ENCODE measurements at places on chromosomes 3 and 15.
A peak's percentile ranks its signal among the peaks of the same experiment; 100 is the strongest.

GRCh38 chr3:187223799-187224198, 26.5 kb downstream of the RTP1 start:
- peak; percentile 50 for DNase-seq

GRCh38 chr3:126515066-126515706, 2.4 kb downstream of the UROC1 start:
- peak; percentile 5 for DNase-seq

DNA sequence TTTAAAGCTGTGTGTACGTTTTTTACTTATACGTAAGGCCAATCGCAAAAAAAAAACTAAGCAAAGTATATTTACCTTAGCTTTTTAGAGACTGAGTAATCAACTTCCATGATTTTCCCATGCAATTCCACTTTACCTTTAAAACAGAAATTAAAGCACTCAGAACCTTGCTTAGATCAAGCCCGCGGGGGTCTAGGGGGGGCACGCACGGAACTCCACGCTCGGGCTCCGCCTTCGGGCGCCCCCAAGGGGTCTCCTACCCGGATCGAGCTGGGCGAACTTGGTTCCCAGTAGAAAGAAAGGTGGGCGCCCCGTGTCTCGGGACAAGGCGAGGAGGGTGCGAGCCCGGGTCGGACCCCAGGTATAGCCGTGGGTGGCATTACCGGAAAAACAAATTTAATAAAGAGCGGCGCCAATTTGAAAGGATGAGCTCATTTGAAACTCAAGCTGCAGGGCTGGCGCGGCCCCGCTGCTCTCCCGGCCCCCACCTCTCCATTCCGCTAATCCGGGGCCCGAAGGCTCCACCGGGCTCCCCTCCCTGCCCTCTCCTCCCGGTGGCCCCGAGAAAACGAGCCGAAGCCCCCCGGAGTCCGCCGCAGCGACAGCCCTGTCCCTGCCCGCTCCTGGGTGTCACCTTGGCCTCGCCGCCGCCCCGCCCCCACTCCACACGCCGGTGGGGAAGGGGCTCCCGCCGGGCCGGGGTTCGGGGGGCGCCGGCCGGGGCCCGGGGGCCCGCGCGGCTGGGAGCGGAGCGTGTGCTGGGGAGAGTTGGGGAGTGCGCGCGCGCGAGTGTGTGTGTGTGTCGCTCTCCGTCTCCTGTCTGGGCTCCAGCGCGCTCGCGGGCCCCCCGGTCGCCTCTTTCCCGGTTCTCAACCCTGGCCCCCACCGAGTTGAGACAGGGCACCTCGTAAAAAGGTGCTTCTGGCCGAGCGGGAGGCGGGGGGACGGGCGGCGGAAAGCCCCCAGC, 1.5 kb downstream of the IGF2BP2 start:
- DNase-seq, result no peak

DNA sequence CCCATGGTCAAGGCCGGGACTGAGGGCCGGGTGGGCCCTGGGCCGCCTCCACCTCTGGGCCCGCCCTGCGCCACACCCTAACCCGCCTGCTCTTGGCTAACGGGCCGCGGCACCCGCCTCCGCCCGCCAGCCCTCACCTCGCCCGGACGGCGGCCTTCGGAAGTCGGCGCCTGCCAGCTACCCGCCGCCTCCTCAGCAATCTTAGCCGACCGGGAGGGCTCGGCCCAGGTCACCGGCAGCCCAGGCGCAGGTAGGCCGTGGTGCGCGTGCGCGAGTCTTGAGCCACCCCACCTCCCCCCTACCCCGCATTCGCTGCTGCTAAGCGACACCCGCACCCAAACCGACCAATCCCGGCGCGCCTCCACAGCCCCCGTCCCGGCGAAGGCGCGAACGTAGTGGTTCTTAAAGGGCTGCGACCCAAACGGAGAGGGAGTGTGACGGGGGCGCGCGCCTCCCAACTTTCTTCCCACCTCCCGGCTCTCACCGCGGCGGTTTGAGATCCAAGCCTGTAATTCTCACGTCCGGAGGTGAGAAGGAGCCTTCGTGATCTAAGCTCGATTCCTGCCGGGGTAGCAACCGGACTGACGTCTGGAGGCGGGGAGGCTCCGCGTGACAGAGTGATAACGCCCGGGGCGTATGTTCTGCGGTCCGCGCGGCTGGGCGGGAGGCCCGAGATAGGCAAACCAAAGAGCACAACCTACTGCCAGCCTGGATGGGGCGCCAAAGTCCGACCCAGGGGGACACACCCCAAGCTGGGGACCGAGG, at the start of gene SEC22C:
TSS of gene SEC22C (minus strand) at position 259 of the 765 bp plus-strand sequence. CDS start 12,921 bp downstream, outside the sequence.
- peak; percentile 83 for DNase-seq

DNA sequence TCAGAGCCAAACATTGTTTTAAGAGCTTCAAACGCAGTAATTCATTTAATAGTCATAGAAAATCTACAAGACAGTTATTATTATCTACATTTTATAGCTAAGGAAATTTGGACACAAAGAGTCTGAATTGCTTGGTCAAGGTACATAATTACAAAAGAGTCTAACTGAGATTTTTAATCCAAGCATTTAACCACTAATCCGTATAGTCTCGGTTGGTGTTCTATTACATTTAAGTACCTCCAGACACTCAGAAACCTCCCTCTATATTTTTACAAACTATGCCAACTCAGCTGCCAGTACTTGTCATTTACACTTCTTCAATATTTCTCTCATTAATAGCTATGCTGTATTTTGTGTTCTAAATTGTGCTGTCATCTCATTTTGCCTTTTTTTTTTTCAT, 240.2 kb upstream of the PLSCR5 start:
- no peak for DNase-seq

DNA sequence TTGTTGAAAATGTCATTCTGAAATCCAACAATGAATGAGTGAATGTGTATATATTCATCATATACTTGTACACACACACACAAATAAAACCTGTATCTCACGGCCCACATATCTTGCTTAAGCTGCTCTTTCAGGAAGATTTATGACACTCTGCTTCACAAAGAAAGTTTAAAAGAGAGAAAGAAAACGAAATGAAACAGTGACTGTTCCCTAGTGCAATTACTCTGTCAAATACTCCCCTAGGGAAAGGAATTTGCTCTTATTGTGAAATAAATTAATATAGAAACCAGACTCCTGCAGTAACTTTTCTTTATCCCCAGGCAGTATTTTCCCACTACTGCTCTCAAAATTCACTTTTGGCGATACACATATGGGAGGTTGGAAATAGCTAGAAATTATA, 329.1 kb downstream of the VPS13C start:
- no peak for DNase-seq

GRCh38 chr3:65028024-65028423, 340.2 kb upstream of the ADAMTS9 start:
- DNase-seq, result no peak

DNA sequence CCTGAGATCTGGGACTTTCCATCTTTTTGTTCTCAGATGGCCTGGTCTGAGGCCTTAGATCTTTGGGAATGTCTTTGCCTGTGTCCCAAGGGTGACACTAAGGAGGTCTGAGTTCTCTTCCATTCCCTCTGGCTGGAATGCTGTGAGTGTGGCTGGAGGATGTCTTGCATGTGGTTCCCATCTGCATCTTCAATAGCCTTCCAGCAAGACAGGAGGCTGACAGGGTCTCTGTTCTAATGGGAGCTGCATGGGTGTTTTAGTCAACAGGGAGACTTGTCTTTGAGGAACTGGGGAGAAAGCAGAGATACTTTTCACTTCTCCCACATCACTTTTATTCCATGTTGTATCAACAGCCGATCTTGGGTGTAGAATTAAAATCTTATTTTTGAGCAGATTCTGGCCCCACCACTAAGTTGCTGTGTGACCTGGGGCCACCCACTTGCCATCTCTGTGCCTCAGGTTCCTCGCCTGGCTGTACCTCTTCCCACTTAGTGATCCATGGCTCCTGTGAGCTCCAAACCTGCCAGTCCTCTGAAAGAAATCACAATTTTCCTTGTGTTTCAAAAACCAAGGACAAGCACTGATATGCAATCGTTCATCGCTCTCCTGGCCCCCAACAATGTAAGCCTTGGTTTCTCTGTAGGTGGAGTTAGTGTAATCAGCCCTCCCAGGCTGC, 75.2 kb downstream of the LSM3 start:
- DNase-seq, result no peak

DNA sequence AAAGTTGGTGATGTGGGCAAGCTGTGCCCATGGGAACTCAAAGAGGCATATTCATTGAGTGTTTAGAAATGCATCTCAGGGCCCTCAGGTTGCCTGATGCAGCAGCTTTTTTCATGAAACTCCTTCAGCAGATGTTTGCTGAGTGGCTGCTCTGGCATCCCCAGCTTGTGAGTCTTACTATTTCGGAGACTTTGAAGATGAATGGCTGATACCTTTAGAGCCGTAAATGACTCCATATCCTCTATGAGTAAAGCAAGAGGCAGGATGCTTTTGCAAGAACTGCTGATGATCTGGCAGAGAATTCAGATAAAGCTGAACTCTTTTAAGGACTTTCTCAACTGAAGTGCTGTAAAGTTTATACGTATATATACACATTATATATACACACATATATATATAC, 384.3 kb downstream of the CACNA2D3 start:
- DNase-seq, result no peak

- peak; percentile 65 for DNase-seq
These were observed at the start of gene TPM1 for GRCh38 chr15:63041974-63042876. Gene TPM1, plus strand, starts transcription at chr15:63042747. Its CDS starts 83 bp downstream, at chr15:63042830.

DNA sequence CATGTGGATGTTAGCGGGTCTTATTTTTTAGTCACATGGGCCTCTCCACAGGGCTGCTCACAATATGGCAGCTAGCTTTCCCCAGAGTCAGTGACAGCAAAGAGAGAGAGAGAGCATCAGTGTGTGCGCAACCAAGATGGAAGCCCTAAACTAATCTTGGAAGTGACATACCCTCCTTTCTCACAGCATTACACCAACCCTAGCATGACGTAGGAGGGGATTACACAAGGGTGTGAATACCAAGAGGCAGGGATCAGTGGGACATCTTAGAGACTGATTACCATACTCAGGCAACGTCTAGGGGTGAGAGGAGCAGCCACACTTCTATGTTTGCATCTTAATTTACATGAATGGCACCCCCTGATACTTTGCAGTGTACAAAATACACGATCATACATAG, 3.5 kb upstream of the UBE2E2 start:
- DNase-seq, result no peak

DNA sequence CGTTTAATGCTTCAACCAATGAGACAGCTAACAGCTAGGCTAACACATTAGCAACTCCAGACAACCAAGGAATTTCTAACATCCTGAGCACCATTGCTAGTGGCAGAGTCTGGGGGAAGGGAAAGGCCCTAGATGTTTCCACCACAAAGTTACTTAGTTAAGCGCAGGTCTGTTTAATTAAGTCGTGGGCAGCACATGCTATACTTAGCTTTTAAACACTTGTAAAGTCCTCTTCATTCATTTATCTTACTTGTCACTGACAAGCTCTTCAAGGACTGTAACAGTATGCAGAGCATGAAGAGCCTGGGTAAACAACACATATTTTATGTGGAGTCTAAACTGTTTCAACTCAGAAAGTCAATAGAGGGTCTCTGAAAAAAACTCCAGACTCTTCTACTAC, 221.1 kb upstream of the WNT5A start:
- DNase-seq, result no peak

DNA sequence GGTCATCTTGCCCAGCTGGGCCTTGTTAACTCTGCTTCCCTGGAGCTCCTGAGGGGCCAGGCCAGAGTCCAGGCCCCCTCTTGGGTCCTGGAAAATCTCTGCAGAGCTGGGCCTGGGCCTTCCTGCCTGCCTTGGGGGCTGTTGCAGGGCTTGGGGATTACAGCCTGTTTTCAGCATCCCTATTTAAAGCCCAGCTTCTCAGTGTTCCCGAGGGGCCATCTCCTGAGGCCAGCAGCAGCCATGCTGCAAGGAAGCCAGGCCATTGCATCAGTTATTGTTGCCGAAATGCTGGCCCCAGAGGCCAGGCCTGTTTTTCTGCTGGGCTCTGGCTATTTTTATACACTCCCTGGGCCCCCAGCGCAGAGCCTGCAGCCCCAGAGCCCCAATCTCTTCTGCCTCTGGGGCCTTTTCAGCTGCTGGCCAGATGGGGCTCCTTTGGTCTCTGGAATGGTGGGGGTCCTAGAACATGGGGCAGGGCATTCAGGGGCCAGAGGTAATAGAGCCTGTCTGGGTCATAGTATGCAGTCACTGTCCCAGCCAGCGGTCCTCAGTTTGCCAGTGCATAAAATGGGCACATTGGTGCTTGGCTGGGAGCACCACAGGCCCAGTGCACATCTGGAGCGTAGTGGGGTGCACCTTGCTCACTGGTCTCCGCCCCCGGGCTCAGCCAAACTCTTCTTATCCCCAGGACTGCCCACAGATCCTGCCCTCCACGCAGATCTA, 28.5 kb downstream of the PLXNA1 start:
- peak; percentile 5 for DNase-seq

DNA sequence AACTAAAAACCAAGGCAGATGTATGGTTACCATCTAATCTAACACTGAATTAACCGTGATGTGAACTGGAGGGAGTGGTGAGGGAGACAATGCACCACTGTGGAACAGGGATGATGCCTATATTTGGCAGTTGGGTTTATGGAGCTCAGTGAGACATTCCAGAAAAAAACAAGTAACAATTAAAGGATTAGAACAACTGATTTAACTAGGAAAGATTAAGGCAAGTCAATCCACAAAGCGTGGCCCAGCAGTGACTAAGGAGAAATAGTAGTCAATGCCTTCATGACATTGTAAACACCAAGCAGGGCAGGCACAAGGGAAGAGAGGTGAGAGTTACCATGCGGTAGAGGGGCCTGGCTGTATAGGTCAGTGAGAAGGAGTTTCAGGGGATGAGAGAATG, 38.1 kb downstream of the CHAC1 start:
- DNase-seq, result no peak

- DNase-seq, result no peak
These were observed 97.6 kb upstream of the STRIT1 start for GRCh38 chr3:155391104-155391503.

DNA sequence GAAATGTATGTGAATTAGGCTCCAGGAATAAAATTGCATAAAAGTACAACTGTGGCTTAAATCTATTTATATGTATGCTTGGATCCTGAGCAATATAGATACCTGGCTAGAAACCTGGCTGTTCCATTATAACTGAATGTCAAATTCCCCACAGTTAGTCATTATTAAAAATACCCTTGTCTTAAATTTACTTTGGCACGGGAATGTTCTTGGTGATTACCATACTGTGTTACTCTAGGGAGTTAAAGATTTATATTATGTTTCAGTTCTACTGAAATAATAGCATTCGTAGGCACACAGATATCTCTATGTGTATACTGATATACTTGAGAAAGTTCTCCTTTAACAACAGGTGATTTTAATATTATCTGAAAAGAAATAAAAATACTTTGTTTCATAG, 394.1 kb downstream of the PTPRG start:
- DNase-seq, result no peak

GRCh38 chr3:52001443-52001974, 5.8 kb upstream of the RPL29 start:
- peak; percentile 74 for DNase-seq

GRCh38 chr15:59896663-59897074, 107.4 kb upstream of the FOXB1 start:
- DNase-seq, result no peak

GRCh38 chr3:125313060-125313635, 62.0 kb downstream of the ZNF148 start:
- no peak for DNase-seq

DNA sequence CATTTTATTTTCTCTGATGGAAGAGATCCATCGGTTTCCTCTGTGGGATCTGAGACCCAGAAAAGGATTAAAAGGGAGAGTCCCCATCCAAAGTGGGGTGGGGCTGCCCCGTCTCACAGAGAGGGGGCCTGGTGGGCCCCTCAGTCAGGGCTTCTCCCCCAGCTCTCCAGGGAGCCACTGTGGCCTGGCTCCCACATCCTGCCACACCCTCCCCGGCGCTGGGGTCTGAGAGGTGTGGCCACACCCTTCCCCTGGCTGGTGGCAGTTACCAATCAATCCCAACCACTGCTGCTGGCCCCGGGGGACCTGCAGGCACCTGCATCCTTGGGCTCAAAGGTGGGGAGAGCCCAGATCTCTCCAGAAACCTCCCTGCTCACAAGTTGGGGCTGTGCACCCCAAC, 161.8 kb upstream of the IQSEC1 start:
- DNase-seq, result peak; percentile 9
